Adipocyte (in vitro differentiated cells): ENCODE measurements at places on chromosomes 6 and 20.
A peak's percentile ranks its signal among the peaks of the same experiment; 100 is the strongest.

DNA sequence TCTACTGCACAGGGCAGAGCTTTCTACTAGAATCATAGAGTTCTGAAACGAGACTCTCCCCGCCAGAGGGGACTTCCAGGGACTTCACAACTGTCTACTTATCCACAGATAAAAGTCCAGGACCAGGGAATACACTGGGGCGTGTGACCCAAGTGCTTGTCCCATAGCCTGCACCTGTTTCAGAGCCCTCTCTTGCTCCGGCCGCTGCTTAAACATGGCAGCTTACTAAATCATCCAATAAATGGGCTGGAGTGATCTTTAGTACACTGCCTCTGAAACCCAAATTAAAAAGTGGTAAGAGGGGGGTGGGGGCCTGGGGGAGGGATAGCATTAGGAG, 8.9 kb upstream of the RAB44 start:
- DNase-seq: peak; percentile 27

DNA sequence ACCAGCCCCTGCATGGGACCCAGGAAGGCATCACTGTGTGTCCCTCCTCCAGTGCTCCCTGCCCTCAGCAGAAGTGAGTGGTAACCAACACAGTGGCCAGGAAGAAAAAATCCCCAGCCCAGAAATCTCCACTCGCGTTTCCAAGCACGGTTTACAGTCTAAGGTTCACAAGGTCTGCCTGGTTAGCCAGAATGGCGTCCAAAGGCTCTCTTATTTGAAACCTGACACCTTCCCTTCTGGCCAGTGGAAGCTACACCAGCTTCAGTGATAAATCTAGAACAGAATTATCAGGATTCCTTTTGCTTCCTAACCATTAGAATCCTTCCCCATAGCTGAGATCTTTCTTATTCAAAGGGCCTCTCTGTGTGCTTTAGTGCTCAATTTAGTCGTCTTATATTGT, 9.2 kb downstream of the LY86 start:
- DNase-seq: no peak

- DNase-seq: no peak
Observed at GRCh38 chr6:169337886-169338445, 84.3 kb upstream of the THBS2 start.

- DNase-seq: no peak
Observed at GRCh38 chr6:137754366-137754765, 112.7 kb upstream of the TNFAIP3 start.

- DNase-seq: no peak
Observed at GRCh38 chr20:57957411-57958049, 247.7 kb upstream of the PMEPA1 start.
